ENCODE measurements at places on chromosomes 4 and X. TPM values are rescaled to one million over a fixed set of nuclear protein-coding genes. Genes with fewer than 3 reads are reported as not detected.

Gene CXCL6
- 47.2 TPM for total RNA-seq

Gene ZXDA
- 4.2 TPM for total RNA-seq

Gene AMBN
- total RNA-seq: not detected

Gene MAGEC1
- not detected for total RNA-seq

Gene STARD8
- total RNA-seq: 0.59 TPM

Gene KIF4A
- total RNA-seq: 1.2 TPM

Gene G3BP2
- 267 TPM for total RNA-seq

Gene GYPE
- total RNA-seq: 0.37 TPM

Gene SOX3
- total RNA-seq: not detected

Gene PF4V1
- total RNA-seq: 9.2 TPM

Gene PCDH10
- total RNA-seq: 73.0 TPM

Gene DNAAF6
- not detected for total RNA-seq

Gene TMEM156
- total RNA-seq: 2.1 TPM

Gene RHOXF2
- not detected for total RNA-seq

Gene MAOB
- not detected for total RNA-seq

Gene ERAS
- not detected for total RNA-seq

Gene CT45A3
- total RNA-seq: not detected

Gene SMIM10
- 1.8 TPM for total RNA-seq

Gene UFSP2
- total RNA-seq: 46.0 TPM

Gene PAGE2
- total RNA-seq: not detected

Gene SATL1
- not detected for total RNA-seq

Gene SPARCL1
- not detected for total RNA-seq

Gene ITM2A
- total RNA-seq: not detected

Gene F9
- not detected for total RNA-seq

Gene SPANXC
- total RNA-seq: not detected

Gene SMIM20
- total RNA-seq: 18.8 TPM

Gene CPZ
- 30.3 TPM for total RNA-seq

Gene SPIN2A
- total RNA-seq: 0.23 TPM
